ENCODE measurements at places on chromosomes 3 and 15. TPM values are rescaled to one million over a fixed set of nuclear protein-coding genes. Genes with fewer than 3 reads are reported as not detected.

Gene OR5K2
- polyA plus RNA-seq, result 0.18 TPM

- no peak for DNase-seq
Measured at GRCh38 chr3:183310936-183311335, 57.9 kb downstream of the B3GNT5 start.

DNA sequence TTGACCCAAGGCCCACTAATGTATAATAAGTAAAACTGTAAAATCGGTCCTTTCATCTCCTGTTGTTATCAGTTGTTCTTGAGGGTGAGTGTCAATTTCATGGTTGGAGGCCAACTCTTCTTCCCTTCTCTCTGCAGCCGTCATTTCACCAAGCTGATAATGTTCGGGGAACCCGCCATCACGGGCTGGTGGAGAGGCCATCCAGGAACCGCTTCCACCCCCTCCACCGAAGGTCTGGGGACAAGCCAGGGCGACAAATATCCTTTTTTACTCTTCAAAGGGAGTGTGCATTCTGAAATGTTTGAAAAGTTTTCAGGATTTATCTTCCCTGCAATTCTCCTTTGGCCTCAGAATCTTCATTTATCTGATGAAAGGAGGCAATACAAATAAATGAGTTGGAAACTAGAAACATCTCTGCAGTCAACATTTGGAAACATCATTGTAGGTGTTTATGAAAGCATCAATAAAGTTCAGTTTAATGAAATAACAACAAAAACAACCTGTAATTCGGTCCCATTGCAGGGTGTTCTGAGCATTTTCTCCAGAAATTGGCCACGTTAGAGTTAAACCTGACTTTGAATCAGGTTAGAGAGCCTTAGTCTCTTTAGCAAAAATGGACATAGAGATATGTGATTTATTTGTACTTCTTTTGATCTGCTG is 63.9 kb downstream of the CRTC3 start:
- DNase-seq, result no peak

Gene SNX22
- polyA plus RNA-seq, result 2.8 TPM

GRCh38 chr3:155024006-155024638 is 56.0 kb upstream of the MME start:
- DNase-seq, result no peak

DNA sequence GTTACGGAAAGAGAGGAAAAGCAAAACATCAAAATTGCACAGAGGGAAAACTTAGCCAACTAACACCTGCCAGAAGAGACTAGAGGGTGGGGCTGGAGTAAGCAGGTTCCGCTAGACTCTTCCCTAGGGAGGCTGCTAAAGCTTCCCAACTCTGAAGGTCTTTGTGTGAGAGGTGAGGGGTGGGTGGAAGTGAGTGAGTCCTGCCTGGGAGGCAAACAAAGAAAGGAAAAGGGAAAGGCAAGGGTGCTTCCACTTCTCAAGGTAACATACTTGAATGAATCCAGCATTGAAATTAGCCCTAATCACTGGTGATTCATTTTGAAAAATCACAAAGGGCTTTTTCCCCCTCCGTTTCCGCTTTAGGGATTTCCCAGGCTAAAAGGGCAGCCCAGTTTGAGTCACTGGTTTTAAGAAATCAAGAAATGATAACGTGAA is 220.5 kb upstream of the ADAMTS9 start:
- no peak for DNase-seq

- no peak for DNase-seq
Measured at GRCh38 chr3:45311327-45311726, 77.0 kb upstream of the LARS2 start.

DNA sequence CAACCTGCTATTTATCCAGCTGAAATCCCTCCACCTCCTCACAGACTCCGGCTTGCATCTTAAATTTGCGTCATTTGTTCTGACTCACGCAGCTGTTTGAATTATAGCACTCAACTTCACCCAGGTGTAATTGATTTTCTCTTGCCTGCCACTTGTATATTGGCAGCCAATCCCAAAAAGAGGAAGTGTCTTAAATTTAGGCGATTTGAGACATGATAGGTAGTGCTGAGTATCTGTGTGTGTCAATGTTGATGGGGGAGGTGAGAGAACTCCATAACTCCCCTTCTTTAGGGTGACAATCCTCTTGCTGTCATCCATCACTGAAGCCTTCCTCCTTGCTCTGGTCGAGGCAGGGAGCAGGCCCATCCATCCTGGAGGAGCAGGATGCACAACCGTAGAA is 77.2 kb upstream of the TPRG1 start:
- no peak for DNase-seq

Gene SLTM
- 135 TPM for polyA plus RNA-seq

GRCh38 chr15:55775316-55775715 is 32.4 kb upstream of the PRTG start:
- DNase-seq, result no peak

DNA sequence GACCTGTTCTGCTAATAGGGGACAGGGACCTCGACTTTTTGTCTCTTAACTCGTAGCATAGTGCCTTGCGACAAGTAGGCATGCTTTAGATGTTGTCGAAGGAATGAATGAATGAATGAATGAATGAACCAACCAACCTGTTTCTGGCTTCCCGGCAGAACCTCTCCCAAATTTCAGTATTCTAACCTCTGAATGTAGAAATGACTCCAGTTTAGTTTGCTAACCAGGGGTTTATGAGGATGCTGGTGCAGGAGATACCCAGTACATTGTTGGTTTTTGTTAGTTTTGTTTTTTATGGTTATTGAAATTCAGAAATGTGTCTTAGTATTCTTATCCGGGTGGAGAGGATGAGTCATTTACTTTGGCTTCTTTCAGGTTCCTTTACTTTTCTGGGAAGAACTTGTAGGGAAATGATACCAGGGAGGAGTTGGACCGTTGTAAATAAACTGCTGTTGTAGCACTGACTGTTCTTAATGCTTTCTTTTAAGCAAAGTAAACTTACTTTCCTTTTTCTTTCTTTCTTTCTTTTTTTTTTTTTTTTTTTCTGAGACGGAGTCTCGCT is 29.6 kb upstream of the EHHADH start:
- DNase-seq, result no peak

DNA sequence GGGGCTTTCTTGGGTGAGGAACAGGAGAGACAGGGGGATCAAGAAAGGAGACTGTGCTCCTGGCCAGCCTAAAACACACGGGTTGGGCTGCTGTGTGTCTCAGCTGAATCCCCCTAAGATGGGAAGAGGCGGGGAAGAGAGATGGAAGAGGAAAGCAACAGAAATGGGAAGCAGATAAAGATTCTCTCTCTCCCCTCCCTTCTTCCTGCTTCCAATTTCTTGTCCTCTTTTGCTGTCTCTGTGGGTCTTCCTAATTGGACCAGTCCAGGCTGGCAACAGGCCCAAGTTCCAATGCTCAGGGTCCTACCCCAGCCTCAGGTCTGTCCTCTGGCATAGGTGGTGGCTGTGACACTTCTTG is 7.1 kb downstream of the ISLR2 start:
- DNase-seq, result no peak

DNA sequence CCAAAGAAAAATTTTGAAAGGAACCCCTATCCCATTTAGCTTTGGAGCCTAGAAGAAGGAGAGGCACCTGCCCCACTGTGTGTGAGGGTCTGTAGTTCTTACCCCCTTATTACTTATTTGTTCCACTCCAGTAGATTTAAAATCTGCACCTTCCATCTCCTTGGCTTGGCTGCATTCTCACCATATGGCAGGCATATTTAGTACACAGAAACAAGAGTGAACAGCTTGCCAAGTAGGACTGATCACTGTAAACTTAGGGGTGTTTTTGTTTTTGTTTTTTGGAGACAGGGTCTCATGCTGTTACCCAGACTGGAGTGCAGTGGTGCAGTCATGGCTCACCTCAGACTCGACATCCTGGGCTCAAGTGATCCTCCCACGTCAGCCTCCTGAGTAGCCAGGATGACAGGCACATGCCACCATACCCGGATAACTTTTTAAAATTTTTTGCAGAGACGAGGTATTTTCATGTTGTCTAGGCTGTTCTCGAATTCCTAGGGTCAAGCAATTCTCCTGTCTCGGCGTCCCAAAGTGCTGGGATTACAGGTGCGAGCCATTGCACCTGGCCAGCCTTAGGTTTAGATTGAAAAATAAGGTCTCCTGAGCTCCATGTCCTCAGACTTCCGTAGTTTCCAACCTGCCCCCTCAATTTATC is 14.1 kb upstream of the ANXA2 start:
- no peak for DNase-seq

GRCh38 chr3:138256022-138256421 is 68.9 kb downstream of the ARMC8 start:
- DNase-seq, result no peak

- no peak for DNase-seq
Measured at GRCh38 chr15:60518511-60518910, 39.6 kb upstream of the ICE2 start.

- no peak for DNase-seq
Measured at GRCh38 chr3:45473841-45474240, 85.5 kb downstream of the LARS2 start.

DNA sequence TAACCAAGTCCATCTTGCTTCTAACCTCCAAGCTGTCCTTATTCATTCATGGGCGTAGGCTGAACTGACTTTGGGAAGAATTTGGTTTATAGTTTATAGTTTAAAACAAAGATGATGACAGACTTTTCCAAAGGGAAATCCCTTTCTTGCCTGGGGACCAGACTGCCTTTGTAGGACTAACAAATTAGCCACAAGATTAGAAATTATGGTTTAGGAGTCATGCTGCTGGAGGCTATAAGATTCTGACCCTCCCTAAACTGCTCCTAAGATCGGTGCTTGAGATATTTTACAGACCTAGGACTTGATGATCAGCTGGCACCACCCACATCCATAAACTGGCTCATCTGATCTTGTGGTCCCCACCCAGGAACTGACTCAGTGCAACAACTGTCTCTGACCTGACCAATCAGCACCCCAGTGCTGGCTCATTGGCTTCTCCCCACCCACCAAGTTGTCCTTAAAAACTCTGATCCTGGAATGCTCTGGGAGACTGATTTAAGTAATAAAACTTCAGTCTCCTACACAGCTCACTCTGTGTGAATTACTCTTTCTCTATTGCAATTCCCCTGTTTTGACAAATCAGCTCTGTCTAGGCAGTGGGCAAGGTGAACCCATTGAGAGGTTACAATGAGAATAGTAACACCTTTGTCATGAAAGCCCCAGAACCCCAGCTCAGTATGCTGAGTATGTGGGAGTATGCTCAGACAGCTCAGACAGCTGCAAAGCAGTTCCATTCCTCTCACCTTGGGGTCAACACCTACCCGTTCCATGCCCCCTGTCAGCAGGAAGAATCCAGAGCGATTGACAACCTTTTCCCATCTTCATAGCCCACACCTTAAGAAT is 51.6 kb upstream of the C15orf39 start:
- no peak for DNase-seq

DNA sequence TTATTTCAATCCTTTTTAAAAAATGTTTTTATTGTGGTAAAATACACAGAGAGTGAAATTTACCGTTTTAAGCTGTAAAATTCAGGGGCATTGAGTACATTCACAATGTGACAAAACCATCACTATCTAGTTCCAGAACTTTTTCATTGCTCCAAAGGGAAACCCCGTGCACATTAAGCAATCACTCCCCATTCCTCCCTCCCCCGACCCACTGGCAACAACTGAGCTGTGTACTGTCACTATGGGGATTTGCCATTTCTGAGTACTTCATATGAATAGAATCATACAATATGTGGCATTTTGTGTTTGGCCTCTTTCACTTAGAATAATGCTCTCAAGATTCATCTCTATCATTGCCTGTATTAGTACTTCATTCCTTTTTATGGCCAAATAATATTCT is 45.5 kb upstream of the BOC start:
- peak; percentile 46 for DNase-seq

DNA sequence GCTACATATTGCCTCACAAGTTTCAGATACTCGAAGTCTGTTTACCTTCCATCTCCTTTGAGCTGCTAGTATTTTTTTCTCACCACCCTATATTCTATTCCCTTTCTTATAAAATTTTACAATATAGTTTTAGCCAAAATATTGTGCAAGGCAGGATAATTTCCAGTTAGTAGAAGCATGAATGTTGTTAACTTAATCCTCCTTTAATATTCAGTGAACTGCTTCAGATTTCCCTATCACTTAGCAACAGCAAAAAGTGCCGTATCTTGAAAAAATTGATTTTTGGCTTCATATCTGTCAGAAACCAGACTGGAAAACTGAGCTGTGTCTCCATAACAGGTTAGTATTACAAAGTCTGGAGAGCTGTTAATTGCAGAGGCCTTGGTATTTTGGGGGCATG is 24.0 kb downstream of the PLSCR4 start:
- DNase-seq, result no peak

DNA sequence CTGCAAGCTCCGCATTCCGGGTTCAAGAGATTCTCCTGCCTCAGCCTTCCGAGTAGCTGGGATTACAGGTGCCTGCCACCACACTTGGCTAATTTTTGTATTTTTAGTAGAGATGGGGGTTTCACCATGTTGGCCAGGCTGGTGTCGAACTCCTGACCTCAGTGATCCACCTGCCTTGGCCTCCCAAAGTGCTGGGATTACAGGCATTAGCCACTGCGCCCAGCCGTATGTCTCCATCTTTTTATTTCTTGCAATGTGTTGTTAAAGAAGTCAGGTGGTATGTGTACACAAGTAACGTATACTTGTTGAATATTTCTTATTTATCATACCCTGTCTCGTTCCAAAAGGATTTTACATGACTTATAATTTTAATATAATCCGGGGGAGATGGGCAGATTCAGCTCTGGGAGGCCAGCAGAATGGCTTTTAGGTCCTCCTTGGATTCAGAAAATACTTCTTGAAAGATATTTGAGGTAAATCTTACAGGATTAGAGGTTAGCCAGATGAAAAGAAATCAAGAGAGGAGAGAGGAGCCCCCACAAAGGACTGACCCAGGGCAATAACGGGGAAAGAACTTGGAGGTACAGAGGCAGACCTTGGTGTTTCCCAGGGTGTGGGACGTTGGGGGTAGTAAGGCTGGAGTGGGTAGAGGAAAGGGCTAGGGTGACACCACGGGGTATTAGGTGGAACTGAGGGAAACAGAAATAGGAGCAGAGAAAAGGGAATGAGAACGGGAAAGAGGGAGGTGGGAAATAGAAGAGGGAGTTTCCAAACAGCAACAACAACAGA is 27.2 kb upstream of the MUC20 start:
- DNase-seq, result no peak

GRCh38 chr3:173502983-173503568 is 105.5 kb downstream of the NLGN1 start:
- DNase-seq, result peak; percentile 60

DNA sequence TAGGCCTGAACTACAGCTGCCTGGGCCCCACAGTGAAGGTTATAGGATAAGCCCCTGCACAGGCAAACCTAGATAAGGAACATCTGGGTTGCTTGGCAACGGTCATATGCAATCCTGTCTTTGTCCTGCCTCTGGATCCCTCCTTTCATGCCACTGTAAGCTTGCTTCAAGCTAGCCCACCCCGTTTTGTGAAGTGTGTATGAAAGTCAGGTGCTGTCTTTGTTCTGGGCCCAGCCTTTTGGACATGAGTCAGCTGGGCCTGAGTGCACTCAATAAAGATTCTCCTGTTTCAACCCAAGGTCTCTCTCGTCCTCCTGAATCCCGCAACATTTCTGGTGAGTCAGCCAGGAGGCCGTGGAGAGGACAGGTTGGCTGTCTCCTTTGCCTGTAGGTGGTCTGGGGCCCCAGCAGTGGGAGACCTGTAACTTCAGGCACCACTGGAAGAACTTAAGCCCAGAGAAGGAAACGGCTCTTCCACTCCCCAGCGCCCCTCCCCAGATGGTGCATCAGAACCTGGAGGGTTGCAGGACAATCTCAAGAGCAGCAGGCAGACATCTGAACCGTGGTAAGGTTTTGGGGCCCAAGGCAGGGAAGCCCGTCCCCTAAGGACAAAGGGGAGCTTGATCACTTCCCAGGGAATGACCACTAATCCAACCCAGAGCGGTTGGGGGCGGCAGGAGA is 8.3 kb upstream of the SLC9C1 start:
- DNase-seq, result no peak

Gene CFAP100
- polyA plus RNA-seq, result 6.8 TPM
